AG10803 (cell line): ENCODE measurements at places on chromosomes 3 and 15.

DNA sequence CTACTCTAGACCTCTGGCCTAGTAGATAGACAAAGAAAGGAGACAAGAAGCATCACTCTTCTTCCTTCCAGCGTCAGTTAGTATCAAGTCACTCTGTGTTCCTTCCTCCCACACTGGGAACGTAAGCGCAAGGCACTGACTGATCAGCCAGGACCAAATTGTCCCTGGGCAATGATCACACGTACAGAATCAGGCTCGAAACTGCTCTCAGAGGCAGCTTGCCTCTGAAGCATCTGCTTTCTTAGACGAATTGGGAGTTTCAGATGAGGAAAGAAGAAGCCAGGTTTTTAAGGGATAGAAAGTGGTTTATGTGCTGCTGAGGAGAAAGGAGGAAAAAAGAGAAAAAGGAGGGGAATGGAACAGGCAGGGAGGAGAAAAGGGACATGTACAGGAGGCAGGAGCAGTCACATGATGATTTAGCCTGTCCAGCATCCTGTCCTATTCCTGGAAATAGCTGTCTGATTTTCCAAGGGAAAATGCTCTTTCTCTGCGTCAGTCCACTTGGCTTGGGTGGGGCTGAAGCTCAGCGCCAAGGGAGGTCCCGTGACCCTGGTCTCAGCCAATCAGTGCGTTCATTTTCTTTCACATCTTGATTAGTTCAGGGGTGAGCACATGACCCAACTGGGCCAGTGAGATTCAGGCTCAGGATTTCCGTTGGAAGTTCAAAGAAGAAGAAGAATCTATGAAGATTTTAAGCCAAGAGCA lies 102.0 kb upstream of the PRICKLE2 start:
- DNase-seq, result peak; percentile 87

GRCh38 chr15:101642361-101642760 lies 9.8 kb downstream of the TM2D3 start:
- no peak for DNase-seq

DNA sequence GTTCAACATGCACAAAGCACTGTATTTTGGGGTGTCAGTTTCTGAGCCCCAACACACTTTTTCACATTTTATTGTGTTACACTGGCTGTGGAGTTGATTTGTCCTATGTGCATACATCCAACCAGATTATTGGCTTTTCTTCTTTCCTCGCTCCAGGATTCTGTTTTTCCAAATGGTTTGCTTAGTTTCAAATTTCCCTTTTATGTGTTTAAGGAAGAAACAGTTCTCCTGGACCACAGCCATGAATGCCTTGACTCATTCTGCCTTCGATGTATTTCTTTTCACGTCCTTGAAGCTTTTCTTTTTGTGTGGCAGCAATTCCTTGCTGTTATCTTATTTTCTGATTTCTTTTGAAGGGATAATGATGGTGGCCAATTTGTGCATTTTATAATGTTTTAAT lies 53.8 kb downstream of the CACNA2D3 start:
- DNase-seq, result no peak

GRCh38 chr3:14452740-14453710 lies 50.6 kb downstream of the SLC6A6 start:
- DNase-seq, result peak; percentile 99

DNA sequence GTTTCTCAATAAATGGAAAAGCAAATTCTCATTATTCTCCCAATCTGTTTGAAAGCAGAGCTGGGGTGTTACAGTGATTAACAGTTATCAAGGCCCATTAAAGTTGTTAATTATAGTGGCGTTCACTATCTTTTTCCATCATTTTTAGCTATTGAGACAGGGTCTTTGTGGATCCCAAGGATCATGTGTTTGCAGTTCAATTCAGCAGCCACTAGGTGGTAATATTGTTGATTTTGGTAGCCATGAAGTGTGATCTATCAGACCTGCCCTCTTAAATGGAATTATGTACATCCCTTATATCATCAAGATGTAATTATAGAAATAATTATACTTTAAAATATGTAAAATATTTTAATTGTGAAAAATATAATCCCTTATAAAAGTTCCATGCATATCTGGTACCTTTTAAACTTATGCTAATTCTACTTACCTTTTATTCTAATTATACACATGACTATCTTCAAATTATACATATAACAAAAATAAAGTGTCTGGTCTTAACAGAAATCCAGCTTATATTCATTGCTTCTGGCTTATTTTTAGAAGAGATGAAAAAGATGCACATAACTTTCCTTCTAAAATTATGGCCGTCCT lies 126.4 kb downstream of the GREM1 start:
- peak; percentile 59 for DNase-seq

DNA sequence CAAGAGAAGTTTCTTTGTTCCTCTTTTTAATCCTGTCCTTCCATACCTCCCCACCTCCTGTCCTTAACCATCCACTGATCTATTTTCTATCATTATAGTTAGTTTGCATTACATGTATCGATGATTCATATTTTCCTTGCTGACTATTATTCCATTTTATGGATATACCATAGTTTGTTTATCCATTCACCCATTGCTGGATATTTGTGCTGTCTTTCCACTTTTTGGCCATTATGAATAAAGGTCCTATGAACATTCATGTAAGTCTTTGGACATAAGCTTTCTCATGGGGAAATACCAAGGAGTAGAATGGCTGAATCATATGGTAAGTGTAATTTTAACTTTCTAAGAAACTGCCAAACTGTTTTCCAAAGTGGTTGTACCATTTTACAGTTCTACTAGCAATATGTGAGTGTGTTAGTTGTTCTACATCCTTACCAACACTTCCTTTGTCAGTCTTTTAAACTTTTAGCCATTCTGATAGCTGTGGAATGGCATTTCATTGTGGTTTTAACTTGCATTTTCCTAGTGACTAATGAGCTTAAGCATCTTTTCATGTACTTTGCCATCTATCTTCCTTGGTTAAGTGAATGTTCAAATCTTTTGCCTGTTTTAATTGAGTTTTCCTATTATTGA lies 11.7 kb downstream of the ATP6V1A start:
- peak; percentile 74 for DNase-seq

DNA sequence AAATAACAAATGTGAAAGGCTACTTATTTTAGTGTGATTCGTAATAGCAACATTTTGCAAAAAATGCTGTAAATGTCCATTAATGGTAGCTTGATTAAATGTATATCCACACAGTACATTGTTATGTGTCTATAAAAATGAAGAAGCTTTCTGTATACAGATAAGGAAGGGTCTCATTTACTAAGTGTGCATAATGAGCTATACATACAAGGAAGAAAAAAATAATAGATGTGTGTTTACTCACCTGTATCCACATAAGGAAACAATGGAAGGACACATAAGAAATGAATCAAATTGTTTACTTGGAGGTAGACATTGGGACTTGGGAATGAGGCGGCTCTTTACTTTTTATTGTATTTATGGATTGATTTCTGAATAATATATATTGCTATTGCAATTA lies 34.9 kb downstream of the MED12L start:
- no peak for DNase-seq

GRCh38 chr15:92881211-92881754 lies 18.8 kb upstream of the CHD2 start:
- DNase-seq, result no peak

DNA sequence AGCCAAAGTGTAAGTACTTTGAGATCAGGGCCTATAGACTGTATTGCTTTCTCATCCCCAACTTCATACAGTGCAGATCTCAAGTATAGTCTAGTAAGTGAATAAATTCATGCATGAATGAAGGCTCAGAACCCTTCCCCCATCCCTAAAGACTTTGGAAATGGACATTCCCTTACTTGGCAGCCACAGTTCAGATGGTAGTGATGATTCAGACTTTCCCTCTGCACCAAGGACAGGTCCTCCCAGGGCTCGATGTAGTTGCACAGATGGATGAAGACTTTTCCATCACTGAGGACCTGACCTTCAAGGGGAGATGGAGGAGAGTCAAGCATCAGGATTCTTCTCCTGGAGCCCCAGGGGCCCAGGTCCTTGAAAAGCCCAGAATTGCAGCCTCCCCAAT lies 4.6 kb downstream of the TIMP4 start:
- no peak for DNase-seq

- peak; percentile 85 for DNase-seq
These were observed 6.8 kb downstream of the MFSD1 start for GRCh38 chr3:158808697-158809096.
